ENCODE measurements at places on chromosomes 16 and 17.

DNA sequence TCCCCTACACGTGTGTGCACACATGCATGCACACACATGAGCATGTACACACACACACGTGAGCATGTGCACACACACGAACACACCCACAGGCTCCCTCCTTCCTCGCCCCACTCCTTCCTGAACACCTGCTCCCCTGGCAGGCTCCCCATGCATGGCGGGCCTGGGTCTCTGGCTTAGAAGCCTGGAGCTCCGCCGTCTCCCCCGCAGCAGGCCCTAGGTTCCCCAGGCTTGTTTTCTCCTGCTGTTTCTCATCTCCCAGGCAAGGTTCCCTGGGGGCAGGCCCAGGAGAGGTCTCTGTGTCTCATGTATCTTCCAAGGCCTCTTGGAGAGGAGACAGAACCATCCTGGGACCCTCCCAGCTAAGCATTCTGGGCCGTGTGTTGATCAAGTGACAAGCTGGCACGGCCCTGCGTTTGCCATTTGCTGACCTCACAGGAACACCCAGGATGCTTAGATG, 202.3 kb upstream of the CIBAR2 start:
- no peak for DNase-seq

DNA sequence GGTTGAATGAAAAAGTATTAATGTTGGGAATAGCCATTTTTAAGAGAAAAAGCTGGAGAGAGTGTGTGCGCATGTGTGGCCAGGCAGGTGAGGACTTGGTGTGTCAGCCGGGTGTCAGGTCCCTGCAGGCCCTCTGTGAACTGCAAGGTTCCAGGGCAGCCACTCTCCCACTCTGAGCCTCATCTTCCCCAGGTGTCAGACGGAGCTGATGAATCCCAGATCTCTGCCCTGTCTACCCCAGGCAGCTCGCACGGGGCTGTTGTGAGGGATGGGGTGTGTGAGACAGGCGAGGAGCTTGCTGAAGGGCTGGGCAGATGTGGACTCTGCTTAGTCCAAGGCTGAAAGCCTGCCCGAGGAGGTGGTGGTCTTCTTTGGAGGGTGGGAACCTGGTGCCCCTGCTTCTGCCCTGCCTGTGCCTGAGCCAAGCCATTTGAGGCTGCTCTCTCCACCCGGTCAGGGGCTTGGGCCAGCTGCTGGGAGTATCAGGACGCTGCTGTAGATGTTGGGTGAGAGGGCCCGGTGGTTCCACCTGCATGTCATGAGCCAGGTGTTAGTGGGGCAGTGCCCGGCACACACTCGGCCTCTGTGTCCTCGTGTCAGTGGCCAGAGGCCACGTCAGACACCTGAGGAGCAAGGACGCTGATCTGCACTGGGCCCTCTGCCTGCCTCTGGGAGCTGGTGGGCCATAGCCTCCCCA, 122.4 kb downstream of the RAB11FIP4 start:
- no peak for DNase-seq

- DNase-seq, result no peak
Observed at GRCh38 chr17:10638151-10638550, 19.0 kb downstream of the MYH3 start.

DNA sequence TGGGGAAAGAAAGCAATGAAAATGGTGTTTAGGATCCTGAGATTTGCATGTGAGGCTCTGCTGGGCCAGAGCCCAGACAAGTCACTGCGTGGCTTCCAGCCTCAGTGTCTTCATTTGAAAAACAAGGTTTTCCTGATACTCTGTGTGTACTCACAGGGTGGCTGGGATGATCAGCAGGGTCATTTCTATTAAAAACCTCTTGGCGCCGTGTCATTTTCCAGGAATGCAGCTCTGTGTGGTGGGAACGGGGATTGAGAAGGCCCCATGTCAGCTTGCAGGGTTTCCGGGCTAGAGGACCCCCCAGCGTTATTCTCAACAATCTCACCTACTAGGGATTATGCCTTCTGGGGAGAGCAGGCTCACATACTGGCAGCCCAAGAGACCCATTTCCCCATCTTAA, 73.5 kb downstream of the FOXL1 start:
- no peak for DNase-seq

DNA sequence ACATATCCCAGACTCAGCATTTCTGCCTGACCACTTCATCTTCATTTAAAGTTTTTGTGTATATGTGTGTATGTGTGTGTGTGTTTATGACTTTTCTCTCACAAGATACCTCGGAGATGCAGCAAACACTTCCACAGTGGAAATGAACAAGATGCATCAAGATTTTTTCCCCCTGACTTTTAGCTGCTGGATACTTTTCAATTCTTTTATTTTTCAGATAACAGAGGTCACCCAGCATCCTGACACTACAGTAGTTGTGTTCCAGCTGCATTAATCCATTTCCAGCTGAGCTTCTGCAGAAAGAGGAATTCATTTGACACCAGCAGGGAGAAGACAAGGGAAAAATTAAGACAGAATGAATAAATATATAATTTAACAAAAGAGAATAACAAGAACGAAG, 130.2 kb upstream of the PSMD7 start:
- DNase-seq, result no peak

GRCh38 chr17:41345992-41346391, 4.6 kb downstream of the KRT33A start:
- no peak for DNase-seq

DNA sequence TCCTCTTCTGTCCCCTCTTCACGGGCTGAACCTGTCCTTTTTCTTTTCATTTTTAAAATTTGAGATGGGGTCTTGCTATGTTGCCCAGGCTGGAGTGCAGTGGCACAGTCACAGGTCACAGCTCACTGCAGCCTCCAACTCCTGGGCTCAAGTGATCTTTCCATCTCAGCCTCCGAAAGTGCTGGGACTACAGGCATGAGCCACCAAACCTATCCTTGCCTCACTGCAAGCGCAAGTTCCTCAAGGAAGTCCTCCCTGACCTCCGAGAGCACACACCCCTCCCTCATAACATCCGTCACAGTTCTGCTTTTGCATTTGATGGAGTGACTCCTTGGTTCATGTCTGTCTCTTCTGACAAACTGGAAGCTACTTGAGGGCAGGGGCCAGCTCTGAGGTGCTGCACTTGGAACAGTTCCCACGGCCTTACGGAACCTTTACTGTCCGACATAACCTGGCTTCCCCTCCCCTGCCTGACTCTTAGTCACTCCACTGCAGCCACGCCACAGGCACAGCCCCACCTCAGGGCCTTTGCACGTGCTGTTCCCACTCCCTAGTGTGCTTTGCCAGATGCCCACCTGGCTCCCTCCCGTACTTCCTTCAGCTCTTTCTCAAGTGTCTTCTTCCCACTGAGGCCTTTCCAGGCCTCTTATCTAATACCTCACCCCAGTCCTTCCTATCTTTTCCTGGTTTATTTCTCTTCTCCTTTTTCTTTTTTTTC, 4.4 kb downstream of the TBX6 start:
- no peak for DNase-seq

- no peak for DNase-seq
Observed at GRCh38 chr16:55809851-55810250, 23.0 kb downstream of the CES1 start.

DNA sequence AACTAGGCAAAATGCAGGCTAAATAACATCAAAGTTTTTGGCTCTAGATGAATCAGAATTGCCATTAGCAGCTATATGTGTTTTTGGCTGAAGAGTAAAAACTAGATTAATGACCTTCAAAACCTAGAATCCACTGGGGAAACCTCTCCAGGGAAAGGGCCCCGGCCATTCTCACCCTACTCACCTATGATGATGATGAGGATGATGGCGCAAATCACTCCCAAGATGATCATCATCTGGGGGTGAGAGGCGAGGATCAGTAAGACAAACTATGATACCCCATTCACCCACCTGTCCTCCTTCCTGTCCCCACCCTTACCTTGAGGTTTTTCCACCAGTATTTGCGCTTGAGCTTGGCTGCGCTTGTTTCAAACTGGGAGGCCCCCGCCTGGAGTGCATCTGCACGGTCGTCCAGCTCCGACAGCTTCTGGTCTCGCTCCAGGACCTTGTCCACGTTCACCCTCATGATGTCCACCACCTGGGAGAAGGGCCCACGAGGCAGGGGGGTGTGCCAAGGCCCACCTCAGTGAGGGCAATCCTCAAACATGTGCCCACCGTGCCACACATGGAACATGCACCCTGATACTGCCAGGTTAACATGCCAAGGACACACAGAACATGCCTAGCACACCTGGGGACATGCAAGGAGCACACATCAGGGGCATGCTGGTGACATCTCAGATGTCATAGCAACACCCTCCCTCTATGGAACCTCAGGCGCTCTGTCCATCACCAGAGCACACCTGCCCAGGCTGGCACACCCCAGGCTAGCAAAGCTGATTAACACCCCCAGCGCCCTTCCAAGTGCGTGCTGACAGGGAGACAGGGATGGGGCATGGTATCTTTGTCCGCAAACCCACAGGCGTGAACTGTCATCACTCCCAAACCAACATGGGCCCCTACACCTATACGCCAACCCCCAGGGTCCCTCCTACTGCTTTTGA, 1.2 kb downstream of the VAMP2 start:
- no peak for DNase-seq

Measured in skeletal muscle cell (primary cell).